ENCODE measurements at places on chromosomes 4 and X.

DNA sequence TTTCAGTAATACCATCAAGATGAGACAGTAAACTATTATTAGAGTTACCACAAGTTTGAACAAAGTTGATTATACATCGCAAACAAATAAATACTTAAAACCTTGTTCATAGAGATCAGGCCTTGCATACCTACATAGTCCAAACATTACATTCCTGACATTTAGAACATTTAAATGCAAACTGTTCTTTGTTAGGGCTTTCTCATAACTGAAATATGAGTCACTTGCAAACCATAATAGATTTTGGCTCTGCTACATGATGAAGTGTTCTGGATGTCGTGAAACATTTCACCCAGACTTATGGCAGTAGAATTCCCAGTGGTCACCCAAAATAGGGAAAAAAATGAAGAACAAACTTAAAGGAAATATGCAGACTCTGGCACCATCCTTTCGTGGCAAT is 75.0 kb downstream of the FAT4 start:
- DNase-seq = no peak

- DNase-seq = no peak
Observed at GRCh38 chrX:68894142-68894512, 65.3 kb downstream of the EFNB1 start.

GRCh38 chr4:154616731-154617130 is 4.3 kb upstream of the FGG start:
- DNase-seq = no peak

GRCh38 chrX:26511589-26512363 is 295.8 kb downstream of the MAGEB5 start:
- DNase-seq = no peak

DNA sequence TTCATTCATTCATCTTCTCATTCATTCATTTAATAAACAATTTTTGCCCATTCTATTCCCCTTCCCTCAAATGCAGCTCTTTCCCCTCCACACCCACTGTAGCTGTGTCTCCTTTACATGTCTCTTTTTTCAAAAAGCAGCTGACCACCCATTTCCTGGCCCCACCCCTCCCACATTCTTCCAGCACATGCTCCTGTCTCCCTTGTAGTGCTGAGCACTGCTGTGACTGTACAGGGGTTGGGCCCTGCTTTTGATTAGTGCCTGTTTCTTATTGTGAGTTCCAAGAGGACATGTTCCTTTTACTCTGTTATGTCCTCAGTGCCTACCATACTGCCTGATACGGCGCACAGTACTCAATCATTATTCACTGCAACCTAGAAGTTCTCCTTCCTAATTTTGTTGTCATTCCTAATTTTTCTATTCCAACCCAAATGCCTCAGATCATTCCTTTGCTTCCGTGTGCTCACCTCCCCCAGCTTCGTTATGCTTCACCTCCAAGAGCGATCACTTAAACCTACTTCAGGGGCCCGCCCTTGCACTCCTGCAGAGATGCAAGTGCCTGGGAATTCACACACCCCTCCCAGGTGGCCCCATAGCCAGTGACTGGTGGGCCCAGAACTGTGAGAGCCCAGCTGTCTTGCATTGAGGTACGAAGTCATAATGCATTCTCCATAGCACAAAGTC is 152.2 kb downstream of the STK32B start:
- no peak for DNase-seq

DNA sequence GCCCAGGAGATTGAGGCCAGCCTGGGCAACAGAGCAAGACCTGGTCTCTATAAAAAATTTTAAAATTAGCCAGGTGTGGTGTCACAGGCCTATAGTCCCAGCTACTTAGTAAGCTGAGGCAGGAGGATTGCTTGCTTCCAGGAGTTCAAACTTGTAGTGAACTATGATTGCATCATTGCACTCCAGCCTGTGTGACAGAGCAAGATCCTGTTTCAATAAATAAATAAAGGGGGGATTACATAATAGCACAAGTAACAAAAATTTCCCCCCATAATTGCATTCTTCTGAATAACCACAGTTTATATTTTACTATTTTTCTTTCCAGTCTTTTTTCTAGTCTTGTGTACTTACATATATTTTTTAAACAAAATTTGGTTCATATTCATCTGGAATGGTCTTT is 135.6 kb downstream of the CHIC2 start:
- no peak for DNase-seq

- DNase-seq = no peak
Observed at GRCh38 chrX:97175147-97175546, 291.4 kb downstream of the RPA4 start.

DNA sequence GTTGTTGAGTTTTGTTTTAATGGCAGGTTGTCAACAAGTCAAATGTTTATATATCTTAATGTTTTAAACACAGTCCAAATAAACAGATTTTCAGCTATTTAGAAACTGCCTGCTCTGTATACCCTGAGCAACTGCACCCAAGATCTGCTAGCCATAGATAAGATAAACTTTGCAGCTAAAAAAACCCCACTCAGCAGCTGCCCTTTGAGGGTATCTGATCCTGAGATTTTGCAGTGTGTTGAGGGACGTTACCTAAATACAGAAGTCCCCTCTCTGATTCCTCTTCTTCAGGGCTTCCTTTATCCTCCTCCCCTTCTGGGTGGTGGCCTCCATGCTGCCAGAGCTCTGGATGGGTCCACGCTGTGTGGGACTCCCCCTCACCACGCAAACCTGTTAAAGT is 11.0 kb upstream of the FGG start:
- DNase-seq = no peak

GRCh38 chrX:45540181-45540580 is 339.5 kb upstream of the DIPK2B start:
- DNase-seq = no peak
